ENCODE measurements at places on chromosomes 13 and 19.

- no peak for DNase-seq
Observed at GRCh38 chr13:102346769-102347168, 55.1 kb downstream of the FGF14 start.

- no peak for DNase-seq
Observed at GRCh38 chr13:98267080-98267912, 90.2 kb upstream of the RNF113B start.

DNA sequence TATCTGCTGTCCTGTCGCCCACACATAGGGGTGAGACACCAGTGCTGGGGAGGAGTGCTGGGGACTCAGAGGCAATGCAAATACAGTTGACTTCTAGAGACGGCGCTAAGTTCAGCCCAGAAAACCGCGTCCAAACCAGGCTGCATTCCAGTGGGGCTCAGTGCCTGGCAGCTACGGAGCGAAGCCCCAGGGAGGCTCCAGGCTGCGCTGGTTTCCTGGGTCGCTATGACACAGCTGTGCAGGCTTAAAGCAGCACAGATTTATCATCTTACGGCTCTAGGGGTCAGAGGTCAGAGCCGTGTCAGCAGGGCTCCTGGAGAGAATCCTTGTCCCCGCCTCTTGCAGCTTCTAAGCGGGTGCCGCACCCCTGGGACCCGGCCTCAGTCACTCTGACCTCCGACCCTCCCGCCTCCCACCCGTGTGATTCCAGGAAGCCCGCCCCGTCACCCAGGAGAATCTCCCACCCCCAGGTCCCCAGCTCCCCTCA is 61.6 kb downstream of the ANKRD10 start:
- no peak for DNase-seq

GRCh38 chr19:55373993-55374757 is 2.5 kb upstream of the TMEM190 start:
- no peak for DNase-seq

GRCh38 chr13:113903912-113904311 is 40.0 kb upstream of the GAS6 start:
- DNase-seq: peak; percentile 39

DNA sequence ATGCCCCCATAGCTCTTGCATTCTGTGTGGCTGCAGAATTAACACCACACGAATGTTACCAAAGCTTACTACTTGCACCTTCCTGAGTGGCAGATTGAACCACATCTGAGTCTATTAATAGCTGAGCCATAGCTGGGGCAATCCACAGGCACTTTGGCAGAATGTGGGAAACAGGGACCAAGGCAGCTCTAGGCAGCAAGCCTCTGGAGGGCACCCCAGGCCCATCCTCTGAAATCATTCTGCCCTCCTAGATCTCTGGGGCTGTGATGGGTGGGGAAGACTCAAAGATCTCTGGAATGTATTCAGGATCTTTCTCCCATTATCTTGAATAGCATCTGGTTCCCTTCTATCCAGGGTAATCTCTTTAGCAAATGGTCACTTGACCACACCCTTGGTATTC is 139.3 kb downstream of the TNFRSF19 start:
- DNase-seq: no peak

DNA sequence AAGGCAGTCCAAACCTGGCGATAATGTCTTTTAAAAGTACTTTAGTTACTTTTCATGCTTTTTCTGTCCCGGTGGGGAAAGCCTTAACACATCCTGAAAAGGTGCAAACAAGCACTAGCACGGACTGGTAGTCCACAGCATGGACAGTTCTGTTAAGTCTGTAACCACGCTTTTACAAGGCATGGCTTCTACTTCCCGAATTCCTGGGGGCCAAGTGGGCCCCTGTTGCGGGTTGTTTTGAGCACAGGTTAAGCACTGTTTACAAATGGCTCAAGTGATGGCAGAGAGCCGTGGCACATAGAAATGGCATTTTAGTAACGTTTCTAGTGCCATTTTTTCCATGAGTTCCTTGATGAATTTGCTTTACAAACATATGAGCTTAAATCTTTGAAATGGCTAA is 37.6 kb downstream of the ZNF493 start:
- no peak for DNase-seq

GRCh38 chr13:76975863-76976262 is 16.0 kb upstream of the CLN5 start:
- DNase-seq: no peak

- DNase-seq: no peak
Observed at GRCh38 chr13:101697745-101698144, 245.3 kb downstream of the ITGBL1 start.

- DNase-seq: no peak
Observed at GRCh38 chr19:3175781-3176714, 2.5 kb upstream of the S1PR4 start.

- DNase-seq: no peak
Observed at GRCh38 chr19:54572696-54573311, 786 bp upstream of the LILRA2 start.

GRCh38 chr19:18928018-18928805 is 8.7 kb downstream of the DDX49 start:
- no peak for DNase-seq

DNA sequence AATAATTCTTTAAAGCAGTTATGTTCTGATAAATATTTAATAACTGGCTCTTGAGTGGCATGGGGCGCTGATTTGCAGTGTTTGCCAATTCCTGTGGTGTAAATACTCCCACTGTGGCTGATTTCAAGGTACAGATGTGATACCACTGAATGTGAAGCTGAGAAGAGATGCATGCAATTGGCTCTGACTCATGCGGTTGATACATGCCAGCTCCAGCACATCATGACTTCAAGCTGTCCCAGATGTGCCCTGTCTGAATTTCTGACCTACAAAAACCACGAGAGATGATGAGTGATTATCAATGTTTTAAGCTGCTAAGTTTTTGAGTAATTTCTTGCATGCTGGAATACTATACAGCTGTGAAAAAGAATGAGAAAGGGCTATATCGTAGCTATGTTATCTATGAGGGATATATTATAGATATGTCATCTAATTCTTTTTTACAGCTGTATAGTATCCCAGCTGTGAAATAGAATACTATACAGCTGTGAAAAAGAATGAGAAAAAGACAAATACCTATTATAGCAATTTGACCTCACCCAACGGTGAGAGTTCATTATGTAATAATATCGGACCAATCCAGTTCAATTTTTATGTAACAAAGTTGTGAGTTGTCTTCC is 7.6 kb upstream of the ACSBG2 start:
- no peak for DNase-seq

- DNase-seq: no peak
Observed at GRCh38 chr19:49390929-49391359, 2.9 kb downstream of the KASH5 start.

DNA sequence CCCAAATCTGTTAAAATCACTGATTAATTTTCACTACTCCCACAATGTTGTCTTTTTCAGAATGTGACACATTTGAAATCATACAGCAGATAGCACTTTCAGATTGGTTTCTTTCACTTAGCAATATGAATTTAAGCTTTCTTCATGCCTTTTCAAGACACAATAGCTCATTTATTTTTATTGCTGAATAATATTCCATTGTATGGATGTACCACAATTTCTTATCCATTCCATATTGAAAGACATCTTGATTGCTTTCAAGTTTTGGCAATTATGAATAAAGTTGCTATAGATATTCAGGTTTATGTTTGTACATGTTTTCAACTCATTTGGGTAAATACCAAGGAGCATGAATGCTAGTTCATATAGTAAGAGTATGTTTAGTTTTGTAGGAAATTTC is 2635.6 kb upstream of the PCDH20 start:
- no peak for DNase-seq

GRCh38 chr19:17490411-17490810 is 20.1 kb downstream of the SLC27A1 start:
- no peak for DNase-seq

DNA sequence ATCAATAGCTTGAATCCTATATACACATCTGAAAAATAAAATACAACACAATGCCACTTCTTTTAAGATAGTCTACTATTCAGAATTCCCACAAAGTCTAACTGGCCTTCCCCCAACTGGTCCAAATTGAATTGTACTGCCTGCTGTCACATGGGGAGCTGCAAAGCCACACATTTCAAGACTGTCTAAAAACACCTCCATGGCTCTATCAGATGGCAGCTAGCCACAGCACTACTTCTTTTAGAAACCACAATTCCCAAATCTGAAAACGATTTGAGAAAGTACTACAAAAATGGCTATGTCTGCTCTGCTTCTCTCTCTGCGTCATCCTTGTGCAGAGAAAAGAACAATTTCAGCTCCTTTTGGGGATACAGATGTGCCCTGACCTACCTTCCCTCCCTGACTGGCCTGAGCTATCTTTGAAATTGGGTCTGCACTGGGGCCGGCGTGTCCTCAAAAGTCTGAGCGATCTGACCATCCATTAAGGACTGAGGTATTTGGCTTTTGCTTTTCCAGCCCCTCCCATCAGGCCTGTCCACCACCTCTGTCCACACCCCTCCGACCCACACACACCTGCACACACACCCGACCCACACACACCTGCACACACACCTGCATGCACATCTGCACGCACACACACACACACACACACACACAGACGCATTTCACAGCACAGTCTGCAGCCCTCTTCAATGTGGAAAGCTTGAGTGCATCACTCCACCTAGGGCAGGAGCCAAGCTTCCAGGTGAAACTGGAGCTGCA is 68.6 kb upstream of the IPO5 start:
- DNase-seq: no peak

DNA sequence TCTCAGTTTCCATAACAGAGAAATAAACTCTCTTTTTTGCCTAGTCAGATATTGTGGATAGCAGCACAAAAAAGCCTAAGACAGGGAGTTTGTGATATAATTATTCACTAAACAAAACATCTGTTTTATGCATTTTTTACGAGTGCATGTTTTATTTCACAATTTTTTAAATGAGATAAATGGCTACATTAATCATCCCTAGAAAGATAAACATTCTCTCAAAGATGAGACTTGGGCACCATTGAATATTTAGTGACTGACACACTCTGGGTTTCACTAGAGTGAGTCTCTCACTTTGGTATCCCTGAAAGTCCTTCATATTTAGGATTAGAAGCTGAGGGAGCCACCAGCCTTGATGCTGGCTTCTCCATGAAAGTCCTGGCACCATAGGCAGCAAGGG is 74.3 kb upstream of the LRCH1 start:
- no peak for DNase-seq

- no peak for DNase-seq
Observed at GRCh38 chr13:113825841-113826240, 38.0 kb downstream of the GAS6 start.

GRCh38 chr19:1396768-1397679 is 4.3 kb downstream of the GAMT start:
- no peak for DNase-seq

DNA sequence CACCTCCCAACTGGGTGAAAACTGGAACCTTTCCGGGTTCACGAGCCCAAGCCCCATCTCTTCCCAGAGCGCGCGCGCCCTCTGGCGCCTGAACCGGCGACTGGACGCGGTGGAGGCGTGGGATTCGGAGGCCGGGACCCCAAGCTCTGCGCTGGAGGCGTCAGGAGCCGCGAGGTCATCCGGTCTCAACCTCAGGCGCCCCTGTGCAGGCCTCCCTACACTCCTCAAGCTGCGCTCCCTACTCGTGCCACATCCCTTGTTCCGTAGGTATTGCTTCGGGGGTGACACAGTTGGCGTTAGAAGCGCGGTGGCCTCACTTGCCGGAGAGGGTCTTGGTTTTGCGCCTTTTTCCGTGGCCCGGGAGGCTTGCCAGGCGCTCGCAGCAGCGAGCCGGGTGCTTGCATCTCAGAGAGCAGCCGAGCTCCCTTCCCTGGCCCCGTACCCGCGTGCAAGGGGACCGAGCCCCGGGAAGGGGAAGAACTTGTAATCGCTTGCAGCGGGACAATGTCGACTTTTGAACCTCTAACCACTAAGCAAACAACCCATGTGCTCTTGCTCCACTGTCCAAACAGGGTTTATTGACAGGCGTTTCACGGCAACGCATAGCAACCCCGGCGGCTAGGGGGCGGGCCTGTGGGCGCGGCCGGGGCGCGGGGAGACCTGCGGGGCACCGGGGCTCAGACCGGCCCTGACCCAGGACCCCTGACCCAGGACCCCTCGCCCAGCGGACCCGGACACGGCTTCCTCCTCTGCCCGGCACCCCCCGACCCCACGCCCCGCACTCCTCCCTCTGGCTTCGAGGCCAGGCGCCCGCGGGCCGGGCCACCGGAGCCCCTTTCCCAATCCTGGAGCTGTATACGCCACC is 8.5 kb downstream of the CDX2 start:
- peak; percentile 69 for DNase-seq

DNA sequence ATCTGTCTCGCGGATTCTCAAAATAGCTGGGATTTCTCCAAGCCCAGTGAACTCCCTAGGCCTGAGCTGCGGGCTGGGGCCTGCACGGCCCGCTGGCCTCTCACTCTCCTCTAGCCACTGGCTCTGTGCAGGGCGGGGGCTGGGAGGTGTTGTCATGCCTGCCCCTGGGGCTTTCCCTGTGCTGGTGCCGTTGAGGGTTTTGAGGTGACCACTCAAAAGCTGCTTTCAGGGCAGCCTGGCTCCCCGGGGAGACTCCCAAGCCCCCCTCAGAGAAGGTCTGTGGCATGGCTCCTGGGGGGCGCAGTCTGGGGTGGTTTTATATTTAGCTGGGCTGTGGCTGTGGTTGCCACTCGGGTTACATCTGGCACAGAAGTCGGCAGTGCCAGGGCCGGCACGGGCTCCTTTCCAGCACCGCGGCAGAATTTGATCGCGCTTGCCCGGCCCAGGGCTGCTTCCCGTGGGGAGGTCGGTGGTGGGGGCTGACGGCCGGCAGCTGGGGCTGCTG is 10.0 kb downstream of the NDUFB7 start:
- DNase-seq: no peak

DNA sequence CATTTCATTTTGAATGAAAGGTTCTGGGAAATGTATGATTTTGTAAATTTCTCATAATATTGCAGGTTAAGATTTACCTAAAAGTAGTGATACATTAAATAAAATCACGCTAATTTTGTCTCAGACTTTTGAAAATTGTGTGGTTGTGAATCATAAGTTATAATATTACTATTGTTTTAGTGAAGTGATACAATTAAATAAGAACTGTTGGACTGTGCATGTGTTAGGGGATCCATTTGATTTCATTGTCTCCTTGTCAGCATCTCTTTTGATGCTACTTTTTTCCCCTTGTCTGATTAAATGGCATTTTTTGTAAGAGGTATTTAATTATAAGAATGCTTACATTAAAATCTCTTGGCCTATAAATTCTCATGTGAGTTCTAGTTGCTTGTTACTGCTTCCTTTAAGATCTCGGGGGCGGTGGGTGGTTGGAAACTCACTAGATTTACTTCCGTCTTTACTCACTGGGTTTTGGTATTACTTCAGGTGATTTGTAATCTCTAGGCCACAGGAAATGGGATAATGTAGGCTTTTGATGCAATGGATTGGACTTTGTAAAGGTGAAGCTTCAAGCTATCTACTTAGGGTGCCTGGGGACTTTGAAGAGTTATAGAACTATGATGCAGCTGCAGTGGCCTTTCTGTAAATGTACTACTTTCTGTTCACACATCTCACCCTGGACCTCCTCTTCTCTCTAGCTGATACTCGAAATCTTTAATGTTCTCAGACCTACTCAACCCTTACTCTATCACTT is 66.5 kb downstream of the PAN3 start:
- no peak for DNase-seq

DNA sequence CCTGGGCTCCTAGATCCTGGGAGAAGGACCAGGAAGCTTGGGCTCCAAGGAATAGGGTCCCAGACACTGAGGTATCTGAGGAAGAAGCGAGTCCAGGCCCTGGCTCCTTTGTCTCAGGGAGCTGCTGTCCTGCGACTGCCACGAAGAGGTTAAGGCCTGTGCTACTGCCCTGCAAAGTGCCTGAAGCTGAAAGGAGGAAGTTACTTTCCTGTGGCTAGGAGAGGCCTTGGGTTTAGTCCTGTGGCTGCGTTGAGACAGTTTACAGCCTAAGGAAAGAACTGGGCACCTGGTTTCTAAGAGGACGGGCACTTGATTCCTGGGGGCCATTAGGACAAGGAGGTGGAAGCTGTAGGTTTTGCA is 2.8 kb downstream of the MYADM start:
- DNase-seq: no peak

All from activated naive CD4-positive, alpha-beta T cell treated with anti-CD3 and anti-CD28 coated beads, Interleukin-2, amount 50 U/mL, for 72 hours (primary cell).